Immature natural killer cell (primary cell): ENCODE measurements at places on chromosomes 3 and 15.

DNA sequence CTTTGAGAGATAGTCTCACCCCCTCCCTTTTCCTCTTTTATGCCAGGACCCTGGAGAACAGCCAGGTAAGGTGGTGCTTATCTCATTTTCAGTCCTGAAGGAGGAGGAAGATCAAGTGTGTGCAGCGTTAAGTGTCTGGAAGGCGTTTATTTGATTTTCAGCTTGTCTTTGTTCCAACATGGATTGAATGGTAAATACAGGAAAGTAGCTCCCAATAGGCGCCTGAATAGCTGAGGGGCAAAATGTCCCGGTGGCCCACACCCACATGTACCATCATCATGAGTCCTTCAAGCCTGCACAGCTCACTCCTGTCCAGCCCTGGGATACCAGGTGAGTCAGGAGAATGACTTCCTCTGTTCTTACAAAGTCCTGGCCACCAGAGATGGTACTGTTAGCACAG is 73.5 kb downstream of the CEMIP start:
- no peak for DNase-seq

GRCh38 chr3:193680220-193680619 is 87.2 kb downstream of the OPA1 start:
- no peak for DNase-seq

DNA sequence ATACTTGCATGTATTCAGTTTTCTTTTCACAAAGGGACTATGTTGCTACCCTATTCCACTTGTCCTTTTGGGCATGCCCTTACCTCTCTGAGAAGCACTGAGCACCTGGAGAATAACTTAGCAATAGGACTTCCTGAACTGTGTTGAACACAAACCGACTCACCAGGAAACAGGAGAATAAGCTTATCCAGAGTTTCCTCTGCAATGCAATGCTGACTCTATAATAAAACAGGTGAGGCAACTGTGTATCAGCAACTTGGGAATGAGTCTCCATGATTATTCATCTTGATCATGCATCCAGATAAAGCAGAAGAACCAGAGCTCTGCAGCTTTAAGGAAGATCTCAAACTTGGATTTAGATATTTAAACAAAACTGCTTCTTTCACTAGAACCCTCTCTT is 806.5 kb downstream of the IGSF11 start:
- DNase-seq, result no peak

DNA sequence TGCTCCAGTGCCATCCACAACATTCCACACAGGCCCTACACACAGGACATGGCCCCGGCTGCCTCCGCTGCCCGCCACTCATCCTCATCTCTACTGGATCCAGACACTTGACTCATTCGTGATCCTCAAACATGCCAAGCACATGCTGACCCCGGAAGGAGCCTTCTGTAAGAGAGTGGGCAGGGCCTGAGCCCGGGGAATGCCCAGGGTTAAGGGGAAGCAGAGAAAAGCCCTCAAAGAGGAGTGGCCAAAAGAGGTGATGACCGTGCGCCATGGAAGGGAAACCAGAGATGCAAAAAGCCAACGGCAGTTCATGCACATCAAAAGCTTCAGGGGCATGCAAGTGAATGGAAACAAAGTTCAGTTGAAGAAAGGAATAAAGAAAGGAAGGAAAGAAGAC is 46.1 kb downstream of the RFTN1 start:
- no peak for DNase-seq

GRCh38 chr15:95559875-95560394 is 770.6 kb upstream of the NR2F2 start:
- DNase-seq, result no peak

GRCh38 chr15:63067306-63067705 is 24.8 kb downstream of the TPM1 start:
- DNase-seq, result no peak

GRCh38 chr3:170563712-170564423 is 22.0 kb downstream of the SLC7A14 start:
- DNase-seq, result no peak
